ENCODE measurements at places on chromosomes 4 and X. TPM values are rescaled to one million over a fixed set of nuclear protein-coding genes. Genes with fewer than 3 reads are reported as not detected.
A peak's percentile ranks its signal among the peaks of the same experiment; 100 is the strongest.

DNA sequence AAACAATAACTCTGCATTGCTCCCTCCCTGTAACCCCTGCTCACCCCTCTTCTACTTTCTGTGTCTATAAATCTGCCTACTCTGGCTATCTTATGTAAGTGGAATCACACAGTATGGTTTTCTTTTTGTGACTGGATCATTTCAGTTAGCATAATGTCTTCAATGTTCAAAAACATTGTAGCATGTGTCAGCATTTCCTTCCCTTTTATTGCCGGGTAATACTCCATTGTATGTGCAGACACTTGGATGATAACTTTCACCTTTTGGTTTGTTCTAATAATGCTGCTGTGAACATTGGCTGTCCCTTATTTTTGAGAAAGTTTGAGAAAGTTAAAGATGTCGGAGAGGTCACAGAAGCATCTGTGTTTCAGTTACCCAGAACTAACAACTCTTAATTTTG lies 60.6 kb upstream of the TLR2 start:
- no peak for DNase-seq

GRCh38 chrX:106710771-106711170 lies 15.7 kb upstream of the RNF128 start:
- DNase-seq: no peak

The ASB12 gene
- not detected for total RNA-seq

GRCh38 chr4:38151873-38152272 lies 191.7 kb downstream of the PTTG2 start:
- DNase-seq: no peak

- no peak for DNase-seq
These were observed 4.4 kb upstream of the C4orf36 start for GRCh38 chr4:86896596-86896995.

DNA sequence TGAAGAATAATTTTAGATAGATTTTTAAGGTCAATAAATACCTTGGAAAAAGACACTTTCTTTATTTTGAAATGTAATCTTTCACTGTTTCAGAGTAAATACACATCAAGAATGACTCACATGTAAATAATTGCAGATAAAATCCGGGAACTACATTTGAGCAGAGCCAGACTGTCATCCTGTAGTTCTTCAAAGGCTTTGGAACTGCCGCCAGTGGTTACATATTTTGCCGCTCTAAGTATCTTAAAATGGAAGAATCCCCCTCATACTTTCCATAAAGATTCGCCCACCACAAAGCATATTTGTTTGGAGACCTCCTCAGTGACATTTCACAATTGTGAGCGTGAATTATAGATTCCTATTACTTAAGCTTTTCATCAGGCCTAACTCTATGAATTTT lies 607.8 kb upstream of the ZFP42 start:
- DNase-seq: peak; percentile 9

DNA sequence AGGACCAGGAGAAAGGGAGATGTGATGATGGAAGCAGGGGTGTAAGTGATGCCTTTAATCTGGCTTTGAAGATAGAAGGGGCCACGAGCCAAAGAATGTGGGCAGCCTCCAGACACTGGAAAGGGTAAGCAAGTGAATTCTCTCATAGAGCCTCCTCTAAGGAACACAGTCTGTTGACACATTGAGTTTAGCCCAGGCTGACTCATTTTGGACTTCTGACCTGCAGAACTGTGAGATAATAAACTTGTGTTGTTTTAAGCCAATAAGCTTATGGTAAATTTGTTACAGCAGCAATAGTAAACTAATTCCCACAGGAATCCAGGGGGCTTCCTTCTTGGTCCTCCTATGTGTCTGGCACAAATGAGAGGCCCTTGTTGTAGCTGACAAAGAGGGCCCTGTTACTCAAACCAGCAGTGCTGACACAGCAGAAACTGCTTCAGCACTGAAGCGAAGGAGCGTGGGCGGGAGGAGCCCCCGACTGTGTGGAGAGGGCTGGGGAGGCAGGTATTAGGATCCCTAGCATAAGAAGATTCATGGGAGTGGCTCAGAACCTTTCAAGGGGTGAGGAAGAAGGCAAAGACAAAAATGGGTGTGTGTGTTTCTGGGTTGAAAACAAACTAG lies 268.7 kb downstream of the NR3C2 start:
- no peak for DNase-seq

- no peak for DNase-seq
These were observed 12.5 kb upstream of the HSFX4 start for GRCh38 chrX:149916745-149917392.

The ARX gene
- total RNA-seq: not detected

GRCh38 chr4:2066571-2067445 lies 7.7 kb downstream of the NAT8L start:
- DNase-seq: no peak

- no peak for DNase-seq
These were observed 158.8 kb upstream of the NDST4 start for GRCh38 chr4:115272185-115272584.
